ENCODE measurements at places on chromosomes 5 and 9.
A peak's percentile ranks its signal among the peaks of the same experiment; 100 is the strongest.

GRCh38 chr5:161676103-161676502, 9.4 kb upstream of the GABRA6 start:
- no peak for DNase-seq

DNA sequence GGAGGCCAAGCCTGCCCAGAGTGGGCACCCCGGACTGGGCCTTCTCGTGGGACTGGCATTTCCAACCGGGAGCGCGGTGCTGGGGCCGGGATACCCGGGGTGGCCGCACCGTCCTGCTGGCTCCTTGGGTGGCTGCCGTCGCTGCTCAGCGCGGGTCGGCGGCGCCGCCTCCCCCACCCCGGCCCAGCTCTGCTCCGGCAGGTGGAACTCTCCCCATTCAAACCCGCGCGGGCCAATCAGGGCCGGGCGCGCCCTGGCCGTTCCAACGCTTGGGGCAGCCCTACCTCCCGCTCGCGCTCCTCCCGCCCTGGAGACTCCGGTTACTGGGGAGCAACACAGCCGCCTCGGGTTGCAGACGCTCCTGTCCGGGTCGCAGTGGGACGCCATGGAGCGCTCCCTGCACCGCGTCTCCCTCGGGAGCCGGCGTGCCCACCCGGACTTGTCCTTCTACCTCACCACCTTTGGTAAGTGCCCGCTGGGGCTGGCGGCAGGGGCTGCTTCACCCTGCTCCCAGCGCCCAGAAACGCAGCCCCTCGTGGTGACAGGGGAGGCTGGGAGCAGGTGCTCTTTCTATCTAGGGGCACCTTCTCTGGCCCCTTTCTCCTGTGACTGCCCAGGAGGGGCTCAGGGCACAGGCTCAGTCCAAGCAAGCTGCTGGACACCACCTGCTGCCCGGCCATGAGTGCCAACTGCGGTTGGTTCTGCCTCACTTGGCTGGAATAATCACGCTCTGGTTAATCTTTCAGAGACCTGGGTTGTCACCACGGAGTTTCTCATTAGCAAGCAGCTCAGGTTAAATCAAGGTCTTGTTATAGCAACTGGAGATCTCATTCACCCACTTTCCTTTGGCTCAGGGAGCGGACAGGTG, at the start of gene RGS3:
Gene RGS3 (plus strand): TSS at position 310 of the 868 bp plus-strand sequence. CDS start 76 bp downstream, at position 386.
- peak; percentile 55 for DNase-seq

GRCh38 chr9:125604196-125604595, 102.8 kb downstream of the MAPKAP1 start:
- no peak for DNase-seq

GRCh38 chr9:114029311-114030170, 48.6 kb downstream of the AMBP start:
- DNase-seq, result no peak

- no peak for DNase-seq
These were observed 30.9 kb upstream of the SREK1 start for GRCh38 chr5:66113160-66113559.

GRCh38 chr5:166980666-166981065, 1310.8 kb upstream of the WWC1 start:
- no peak for DNase-seq

- DNase-seq, result no peak
These were observed 86.2 kb upstream of the CDH9 start for GRCh38 chr5:27124590-27124989.

GRCh38 chr5:1460054-1460682, 14.9 kb upstream of the SLC6A3 start:
- DNase-seq, result no peak

GRCh38 chr9:135607401-135608293, 31.7 kb downstream of the GLT6D1 start:
- no peak for DNase-seq

- DNase-seq, result no peak
These were observed 22.8 kb downstream of the ELAVL2 start for GRCh38 chr9:23803216-23803615.

GRCh38 chr5:509611-510185, 14.6 kb downstream of the SLC9A3 start:
- no peak for DNase-seq

DNA sequence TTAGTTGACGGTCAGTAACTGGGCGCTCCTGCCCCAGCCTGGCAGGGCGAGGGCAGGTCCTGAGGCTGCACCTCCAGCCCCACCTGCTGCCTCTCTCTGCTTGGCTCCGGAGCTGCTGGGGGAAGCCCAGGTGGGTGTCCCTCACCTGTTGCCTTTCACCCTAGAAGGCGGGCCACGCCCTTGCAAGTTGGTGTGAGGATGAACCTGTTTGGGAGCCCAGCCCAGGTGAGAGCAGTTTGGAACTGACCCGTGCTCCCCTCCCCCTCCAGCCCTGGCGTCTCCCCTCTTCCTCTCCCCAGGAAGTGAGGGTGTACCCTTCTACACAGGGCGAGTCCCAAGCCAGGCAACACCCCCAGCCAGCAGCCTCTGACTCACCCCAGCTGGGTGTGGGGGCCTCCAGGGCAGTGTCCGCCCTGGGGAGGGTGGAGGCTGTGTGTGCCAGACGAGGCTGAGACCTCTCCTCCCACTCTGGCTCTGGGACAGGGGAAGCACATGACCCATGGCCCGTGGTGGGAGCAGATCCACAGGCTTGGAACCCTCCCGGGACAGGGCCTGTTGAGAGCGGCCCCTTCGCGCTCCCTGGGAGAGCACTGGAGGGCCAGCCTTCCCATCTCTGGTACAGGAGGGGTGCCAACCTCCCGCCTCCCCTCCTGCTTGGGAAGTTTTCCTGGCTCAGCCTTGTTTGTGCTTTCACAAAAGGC, 10.4 kb downstream of the LRRC8A start:
- peak; percentile 56 for DNase-seq

DNA sequence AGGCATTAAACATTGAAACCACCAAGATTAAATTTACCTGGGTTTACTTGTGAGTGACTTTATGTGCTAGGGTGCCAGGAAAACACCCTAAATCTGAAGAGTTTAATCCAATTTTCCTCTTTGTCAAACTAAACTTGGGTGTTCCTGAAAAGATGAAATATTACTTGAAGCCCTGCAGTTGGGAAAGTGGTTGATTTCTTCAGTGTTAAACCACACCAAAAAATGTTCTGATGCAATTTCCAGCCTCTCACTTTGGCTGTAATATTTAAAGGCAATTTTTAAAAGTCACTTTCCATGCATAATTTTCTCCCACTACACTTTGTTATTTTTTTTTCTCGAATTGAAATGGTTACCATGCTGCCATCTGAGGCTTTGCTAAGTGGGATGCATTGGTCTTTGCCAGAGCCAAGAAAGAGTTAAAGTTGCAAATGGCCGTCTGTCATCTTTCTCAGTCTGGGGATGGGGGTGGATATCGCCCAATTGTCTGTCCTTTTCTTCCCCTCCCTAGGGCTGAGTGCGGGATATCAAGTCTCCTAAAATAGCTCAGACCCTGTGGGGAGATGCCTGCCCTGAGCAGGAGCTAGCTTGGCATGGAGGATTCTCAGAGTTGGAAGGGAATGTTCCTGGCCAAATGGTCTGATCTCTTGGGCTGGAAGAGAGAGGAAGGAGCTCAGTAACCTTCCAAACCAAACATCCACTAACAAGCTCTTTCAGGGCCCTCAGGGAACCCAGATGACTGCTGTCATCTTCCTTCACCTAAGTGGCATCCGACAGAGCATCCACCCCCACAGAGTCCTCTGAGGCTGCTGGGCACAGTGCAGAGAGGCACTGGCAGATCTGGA, 13.6 kb upstream of the SHB start:
- no peak for DNase-seq

DNA sequence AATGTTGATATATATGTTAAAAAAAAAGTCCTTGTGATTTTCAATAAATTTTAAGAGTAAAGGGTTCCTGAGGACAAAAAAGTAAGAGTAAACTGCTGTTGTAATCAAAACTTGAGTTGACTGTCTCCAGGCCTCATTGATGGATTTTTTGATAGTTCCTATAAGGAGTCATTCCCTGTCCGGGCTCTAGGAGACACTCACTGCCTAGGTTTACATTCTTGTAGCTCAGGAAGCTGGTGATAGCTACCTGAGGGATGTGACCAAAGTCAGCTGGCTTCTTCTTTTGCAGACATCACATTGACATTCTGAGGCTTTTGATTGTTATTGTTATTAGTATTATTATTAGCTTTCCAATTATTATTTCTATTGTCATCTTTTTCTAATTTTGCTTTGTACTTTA, 116.5 kb upstream of the FBXL7 start:
- DNase-seq, result no peak

DNA sequence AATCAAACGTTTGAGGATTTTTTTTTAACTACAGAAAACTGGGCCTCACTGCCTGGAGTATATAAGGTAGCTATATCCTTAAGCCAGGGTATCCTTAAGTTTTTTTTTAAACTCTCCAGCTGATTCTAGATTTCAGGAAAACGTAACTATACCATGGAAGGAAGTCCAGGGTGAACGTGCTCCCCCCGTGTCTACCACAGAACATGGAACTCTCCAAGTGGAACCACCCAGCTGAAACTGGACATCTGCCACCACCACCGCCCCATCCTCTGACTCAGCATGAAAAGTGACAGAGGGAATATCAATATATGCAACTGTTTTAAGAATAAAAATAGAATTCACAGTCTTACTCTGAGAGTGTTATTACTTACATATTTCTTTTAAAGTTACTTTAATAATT, 61.3 kb downstream of the DROSHA start:
- DNase-seq, result no peak

DNA sequence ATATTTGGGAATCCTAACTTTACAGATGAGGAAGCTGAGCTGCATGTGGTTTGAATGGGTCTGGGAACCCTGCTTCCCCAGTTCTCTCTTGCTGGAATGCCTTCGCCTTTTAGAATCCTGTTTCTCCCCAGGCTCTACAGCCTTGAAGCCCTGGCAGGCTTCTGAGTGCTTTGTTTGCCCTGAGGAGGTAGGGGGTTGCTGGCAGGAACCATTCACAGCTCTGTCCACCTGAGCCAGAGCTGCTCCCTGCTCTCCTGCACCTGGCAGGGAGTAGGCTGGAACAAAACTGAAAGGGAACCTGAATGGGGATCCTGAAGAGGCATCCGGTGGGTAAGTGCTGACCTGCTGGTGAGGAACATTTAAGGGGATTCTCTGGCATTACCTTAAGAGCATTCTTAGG, 33.0 kb downstream of the KIF4B start:
- no peak for DNase-seq

DNA sequence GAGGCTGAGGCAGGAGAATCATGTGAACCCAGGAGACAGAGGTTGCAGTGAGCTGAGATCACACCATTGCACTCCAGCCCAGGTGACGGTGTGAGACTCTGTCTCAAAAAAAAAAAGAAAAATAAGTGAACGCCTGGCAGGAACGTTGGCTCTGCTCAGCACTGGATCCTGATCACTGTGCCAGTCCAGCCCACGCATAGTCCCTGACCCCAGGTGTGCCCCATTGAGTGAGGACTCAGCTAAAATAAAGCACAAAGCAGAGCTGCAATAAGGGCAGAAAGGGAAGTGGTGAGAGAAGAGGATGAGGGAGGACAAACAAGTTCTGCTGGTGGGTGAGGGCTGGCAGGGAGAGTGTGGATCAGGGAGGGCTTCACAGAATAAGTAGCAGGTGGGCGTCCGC, 4.3 kb downstream of the GRHPR start:
- DNase-seq, result no peak

GRCh38 chr5:171570244-171570825, 150.9 kb downstream of the FGF18 start:
- no peak for DNase-seq

GRCh38 chr9:129910628-129911567, 75.6 kb downstream of the USP20 start:
- DNase-seq, result no peak

- no peak for DNase-seq
These were observed 72.0 kb downstream of the RETREG1 start for GRCh38 chr5:16544607-16545374.

DNA sequence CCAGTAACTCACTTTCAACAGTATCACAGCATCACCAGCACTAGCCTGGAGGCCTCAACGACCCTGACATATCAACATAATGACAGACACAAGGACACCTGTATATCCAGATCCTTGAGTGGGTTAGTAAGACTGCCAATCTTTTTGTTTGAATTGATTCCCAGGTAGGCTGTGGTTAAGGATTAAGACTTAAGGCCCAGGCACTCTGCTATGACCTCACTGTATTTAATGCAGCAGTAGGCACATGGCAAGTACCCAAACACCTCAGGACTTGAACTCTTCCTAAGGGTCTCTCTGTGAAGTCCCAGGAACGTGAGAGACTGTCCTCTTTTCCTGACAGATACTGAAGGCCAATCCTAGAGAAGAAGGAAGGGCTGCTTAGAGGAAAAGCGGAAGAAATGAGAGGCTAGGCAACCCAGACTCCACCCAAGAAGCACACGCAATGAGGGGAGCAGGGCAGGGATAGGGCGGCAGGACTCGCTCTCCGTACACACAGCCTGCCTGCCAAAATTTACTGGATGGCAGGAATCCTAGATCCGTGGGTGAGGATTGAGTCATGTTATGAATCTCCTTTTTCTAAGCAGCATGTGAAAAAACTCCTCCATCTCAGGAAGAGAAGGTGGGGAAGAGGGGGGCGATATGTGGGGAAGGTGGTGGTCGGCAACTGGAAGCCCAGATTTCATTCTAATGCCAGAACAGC, 93.4 kb downstream of the SIL1 start:
- peak; percentile 39 for DNase-seq

GRCh38 chr5:141742866-141743851, 61.1 kb upstream of the ARAP3 start:
- DNase-seq, result no peak

DNA sequence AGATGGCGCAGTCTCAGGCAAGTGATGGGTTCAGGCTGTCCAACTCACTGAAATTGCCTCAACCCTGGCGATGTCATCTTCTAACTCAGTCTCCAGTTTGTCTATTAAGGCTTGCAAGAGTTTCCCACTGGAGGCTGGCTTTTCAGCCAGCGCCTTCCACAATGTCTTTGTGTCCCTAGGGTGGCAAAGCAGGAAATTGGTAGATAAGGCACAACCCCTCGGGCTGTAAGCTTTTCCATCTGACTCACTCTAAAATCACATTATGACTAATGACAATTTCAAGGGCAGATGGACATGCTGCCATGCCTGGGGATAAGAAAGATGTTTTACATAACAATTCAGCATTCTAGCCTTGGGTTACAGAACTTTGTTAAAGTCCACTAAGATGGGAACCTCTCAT, 61.9 kb downstream of the MROH2B start:
- DNase-seq, result no peak

DNA sequence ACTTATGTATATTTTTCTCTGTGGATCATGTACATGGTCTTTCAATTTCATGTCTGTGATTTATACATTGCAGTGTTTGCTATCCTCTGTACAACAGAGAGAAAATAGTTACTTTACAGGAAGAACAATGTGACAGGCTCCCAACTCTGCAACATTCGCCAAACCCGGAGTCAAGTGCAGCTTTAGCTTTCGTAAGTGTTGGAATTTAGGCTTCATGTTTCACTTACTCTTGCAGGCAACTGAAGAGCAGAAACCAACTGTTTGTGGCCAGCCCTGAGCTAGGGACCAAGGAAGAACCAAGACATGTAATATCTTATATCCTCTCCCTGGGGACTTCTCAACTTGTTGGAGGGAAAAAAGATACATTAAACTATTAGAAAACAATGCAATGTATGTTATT, 147.9 kb downstream of the C5orf15 start:
- peak; percentile 23 for DNase-seq
